Panc1 (cell line): ENCODE measurements at places on chromosomes 4 and X. TPM values are rescaled to one million over a fixed set of nuclear protein-coding genes. Genes with fewer than 3 reads are reported as not detected.

GRCh38 chr4:54784161-54784671 is 126.5 kb downstream of the KIT start:
- H3K36me3 ChIP-seq = no peaks in the 10 kb centered on the region
- no peak overlapping the region for H3K4me3 ChIP-seq

GRCh38 chrX:135421932-135422809 is at the start of gene SMIM10L2A:
Gene SMIM10L2A, plus strand, starts transcription at chrX:135421944. Its CDS starts 188 bp downstream, at chrX:135422132.
- H3K4me1 ChIP-seq = no peaks in the 10 kb centered on the region
- no peak for DNase-seq
- H3K27ac ChIP-seq = peak within 1 kb of the TSS; percentile 36; the same call in 1 of the 2 replicates
- H3K36me3 ChIP-seq = no peaks in the 10 kb centered on the region

DNA sequence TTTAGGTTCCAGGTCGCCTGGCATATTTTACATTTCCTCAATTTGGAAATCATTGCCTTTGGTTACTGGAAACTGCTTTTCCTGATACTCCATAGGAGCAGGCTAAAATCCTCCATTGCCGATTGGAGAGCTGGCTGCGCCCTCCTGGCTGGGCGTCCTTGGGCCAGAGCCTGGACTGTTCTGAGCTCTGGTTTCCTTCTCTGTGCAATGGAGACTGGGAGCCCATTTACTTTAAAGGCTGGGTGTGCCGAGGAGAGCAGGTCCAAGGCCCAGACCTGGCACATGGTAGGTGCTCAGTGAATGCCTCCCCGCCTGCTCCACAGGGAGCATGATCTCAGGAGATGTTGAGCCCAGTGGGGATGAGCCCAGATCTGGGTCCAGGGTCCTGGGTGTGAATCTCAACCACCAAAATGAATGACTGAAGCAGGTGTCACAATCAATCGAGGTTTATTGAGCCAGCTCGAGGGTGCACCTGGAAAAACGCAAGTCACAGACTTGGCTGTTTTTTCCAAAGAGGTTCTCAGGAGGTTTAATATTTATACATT is 50.0 kb downstream of the EVC start:
- no peaks in the 10 kb centered on the region for H3K27me3 ChIP-seq
- H3K4me3 ChIP-seq = no peak overlapping the region
- no peak for DNase-seq
- H3K27ac ChIP-seq = no peak overlapping the region
- no peaks in the 10 kb centered on the region for H3K36me3 ChIP-seq

GRCh38 chr4:78059524-78059889 is 2.4 kb downstream of the FRAS1 start:
- peaks cover 19% of the 10 kb centered on the region for H3K27me3 ChIP-seq
- H3K36me3 ChIP-seq = peaks cover 3% of the 10 kb centered on the region; the same call in 1 of the 2 replicates
- H3K4me3 ChIP-seq = peak overlapping the region; percentile 47; the same call in 1 of the 2 replicates
- DNase-seq = peak; percentile 20

DNA sequence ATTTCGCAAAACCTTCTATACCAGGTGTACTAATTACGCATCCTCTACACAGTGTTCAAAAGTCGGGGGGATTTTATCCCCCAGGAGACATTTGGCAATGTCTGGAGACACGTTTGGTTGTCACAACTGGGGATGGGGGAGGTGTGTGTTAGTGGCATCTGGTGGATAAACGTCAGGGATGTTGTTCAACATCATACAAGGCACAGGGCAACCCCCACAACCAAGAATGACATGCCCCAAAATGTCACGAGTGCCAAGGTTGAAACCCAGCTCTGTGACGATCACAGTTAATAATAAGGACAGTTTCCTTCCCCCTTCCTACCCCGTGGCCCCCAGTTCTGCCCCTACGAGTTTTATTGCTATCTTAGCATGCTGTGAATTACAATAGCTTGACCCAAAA is 15.9 kb upstream of the SEL1L3 start:
- H3K27me3 ChIP-seq = no peaks in the 10 kb centered on the region
- DNase-seq = no peak
- H3K36me3 ChIP-seq = no peaks in the 10 kb centered on the region
- H3K27ac ChIP-seq = no peak overlapping the region

- no peak overlapping the region for H3K4me3 ChIP-seq
- no peaks in the 10 kb centered on the region for H3K4me1 ChIP-seq
- no peaks in the 10 kb centered on the region for H3K36me3 ChIP-seq
Measured at GRCh38 chrX:115689931-115690330, 129.0 kb downstream of the PLS3 start.

GRCh38 chr4:11632483-11632882 is 203.8 kb upstream of the HS3ST1 start:
- no peak for DNase-seq
- H3K27ac ChIP-seq = no peak overlapping the region
- H3K4me3 ChIP-seq = no peak overlapping the region
- H3K36me3 ChIP-seq = no peaks in the 10 kb centered on the region
- H3K4me1 ChIP-seq = no peaks in the 10 kb centered on the region

DNA sequence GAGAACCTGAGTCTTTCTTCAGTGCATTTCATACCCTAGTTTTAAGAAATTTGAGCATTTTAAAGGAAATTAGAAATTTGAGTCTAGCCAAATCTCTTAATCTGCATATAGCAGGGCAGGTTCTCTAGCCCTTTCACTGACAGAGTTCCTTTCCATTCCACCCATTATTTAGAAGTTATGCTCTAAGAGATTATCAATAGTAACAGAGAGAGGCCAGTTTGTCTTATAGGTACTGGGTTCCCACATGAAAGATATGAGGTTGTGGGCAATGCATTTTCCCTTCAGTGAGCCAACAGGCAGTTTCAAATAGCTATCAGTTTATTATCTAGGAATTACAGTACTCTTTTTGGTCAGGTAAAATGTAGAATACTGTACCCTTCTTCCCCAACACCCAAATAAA is 7.3 kb upstream of the GALNT7 start:
- H3K27me3 ChIP-seq = no peaks in the 10 kb centered on the region
- peak overlapping the region; percentile 29; the same call in 1 of the 2 replicates for H3K27ac ChIP-seq
- peaks cover 14% of the 10 kb centered on the region; the same call in 1 of the 2 replicates for H3K36me3 ChIP-seq
- DNase-seq = no peak
- H3K4me3 ChIP-seq = no peak overlapping the region

- no peak for DNase-seq
- H3K36me3 ChIP-seq = no peaks in the 10 kb centered on the region
- H3K4me3 ChIP-seq = no peak overlapping the region
- no peak overlapping the region for H3K27ac ChIP-seq
- no peaks in the 10 kb centered on the region for H3K4me1 ChIP-seq
- no peaks in the 10 kb centered on the region for H3K27me3 ChIP-seq
Measured at GRCh38 chr4:83237591-83237990, 47.0 kb downstream of the COQ2 start.

DNA sequence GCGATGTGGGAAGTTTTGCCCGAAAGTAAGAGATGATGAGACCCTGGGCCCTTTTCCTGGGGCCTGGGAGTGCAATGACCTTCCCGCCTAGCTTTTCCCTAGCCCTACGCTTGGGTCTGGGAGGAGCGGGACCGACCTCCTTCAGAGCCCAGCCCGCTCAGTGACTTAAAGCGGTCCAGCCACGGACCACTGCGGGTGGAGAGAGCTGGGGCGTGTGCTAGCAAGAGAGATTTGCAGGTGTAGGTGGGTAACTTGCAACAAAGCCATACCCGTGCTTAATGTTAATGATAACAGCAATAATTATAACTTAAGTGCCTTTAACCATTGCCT is 503 bp upstream of the PDE5A start:
- H3K4me1 ChIP-seq = peaks cover 15% of the 10 kb centered on the region
- no peak for DNase-seq
- no peaks in the 10 kb centered on the region; the same call in 1 of the 2 replicates for H3K36me3 ChIP-seq
- peak overlapping the region; percentile 87 for H3K27ac ChIP-seq
- H3K4me3 ChIP-seq = peak overlapping the region; percentile 66

GRCh38 chrX:24886916-24887315 is 128.8 kb downstream of the ARX start:
- H3K27me3 ChIP-seq = no peaks in the 10 kb centered on the region
- H3K4me3 ChIP-seq = no peak overlapping the region
- DNase-seq = no peak
- no peaks in the 10 kb centered on the region for H3K4me1 ChIP-seq

DNA sequence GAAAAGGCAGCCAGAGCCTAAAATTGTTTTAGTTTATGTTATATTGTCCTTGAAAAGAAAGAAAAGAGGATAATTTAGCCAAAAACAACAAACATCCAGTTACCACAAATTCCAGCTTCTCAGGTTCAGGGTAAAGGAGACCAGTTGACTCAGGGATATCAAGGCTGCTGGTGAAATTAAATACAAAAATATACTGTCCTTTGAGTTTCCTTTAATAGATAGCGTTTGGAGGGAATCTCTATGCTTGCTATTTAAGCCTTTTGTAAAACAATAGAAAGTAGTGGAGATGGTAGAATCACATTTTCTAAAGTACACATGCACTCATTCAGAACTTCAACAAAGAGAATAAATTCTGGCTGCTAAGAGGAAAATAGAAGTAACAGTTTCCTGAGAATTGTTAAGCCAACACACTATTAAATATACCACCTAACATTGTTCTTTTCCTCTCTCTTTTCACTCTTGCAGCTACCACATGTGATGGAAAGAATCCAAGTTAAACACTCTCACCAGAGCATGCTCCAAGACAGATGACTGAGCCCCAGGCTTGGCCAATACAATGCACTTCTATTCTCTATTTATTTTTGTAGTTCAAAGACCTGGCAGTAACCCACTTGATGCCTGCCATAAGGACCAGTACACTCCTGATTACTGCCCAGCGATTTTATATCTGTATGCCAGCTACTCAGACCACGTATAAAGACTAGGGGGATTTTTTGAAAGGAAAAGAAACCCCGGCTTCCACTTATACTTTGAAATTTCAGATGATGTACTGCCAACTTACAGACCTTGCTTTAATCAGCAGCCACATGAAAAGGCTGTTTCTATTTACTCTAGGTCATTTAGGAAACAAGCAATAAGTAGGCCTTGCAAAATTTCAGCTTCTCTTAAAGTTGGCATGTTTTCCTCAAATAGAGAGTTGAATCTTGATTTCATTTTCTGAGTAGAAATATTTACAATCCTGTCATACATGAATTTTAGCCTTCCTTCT is 756.9 kb downstream of the FAT4 start:
- no peaks in the 10 kb centered on the region for H3K4me1 ChIP-seq
- H3K27me3 ChIP-seq = no peaks in the 10 kb centered on the region
- no peak overlapping the region for H3K4me3 ChIP-seq
- no peak overlapping the region for H3K27ac ChIP-seq
- no peaks in the 10 kb centered on the region for H3K36me3 ChIP-seq

- no peak for DNase-seq
- H3K4me3 ChIP-seq = no peak overlapping the region
- no peak overlapping the region for H3K27ac ChIP-seq
- H3K27me3 ChIP-seq = no peaks in the 10 kb centered on the region; the same call in 1 of the 2 replicates
- no peaks in the 10 kb centered on the region for H3K36me3 ChIP-seq
Measured at GRCh38 chr4:109916027-109916409, 3.3 kb downstream of the EGF start.

GRCh38 chr4:188053302-188053701 is 56.1 kb downstream of the TRIML2 start:
- H3K4me1 ChIP-seq = no peaks in the 10 kb centered on the region
- H3K27me3 ChIP-seq = no peaks in the 10 kb centered on the region
- DNase-seq = no peak
- H3K27ac ChIP-seq = no peak overlapping the region
- H3K36me3 ChIP-seq = no peaks in the 10 kb centered on the region

DNA sequence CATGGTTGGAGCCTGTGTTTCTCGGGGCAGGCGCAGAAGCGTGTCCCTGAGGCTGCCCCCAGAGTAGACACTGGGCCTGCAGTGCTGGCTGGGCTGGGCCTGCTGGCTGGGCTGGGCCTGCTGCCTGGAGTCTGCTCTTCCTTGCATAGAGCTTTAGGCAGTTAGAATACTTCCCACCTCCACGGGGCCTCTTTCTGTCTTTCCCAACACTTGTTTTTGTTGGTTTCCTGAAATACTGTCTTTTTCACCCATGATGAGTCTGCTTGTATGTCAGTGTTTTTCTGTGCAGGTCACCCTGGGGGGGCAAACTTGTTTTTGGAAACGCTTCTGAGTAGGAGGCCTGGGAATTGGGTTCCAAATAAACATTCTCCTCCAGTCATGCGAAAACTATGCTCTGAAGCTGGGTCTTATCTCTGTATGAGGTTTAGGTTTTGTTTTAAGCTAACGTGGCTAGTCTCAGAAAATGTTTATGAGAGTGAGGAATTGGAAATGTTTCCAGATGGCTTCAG is 32.2 kb downstream of the TRMT44 start:
- no peak overlapping the region for H3K4me3 ChIP-seq
- no peaks in the 10 kb centered on the region for H3K4me1 ChIP-seq
- H3K27me3 ChIP-seq = no peaks in the 10 kb centered on the region
- no peaks in the 10 kb centered on the region for H3K36me3 ChIP-seq
- no peak overlapping the region for H3K27ac ChIP-seq
- DNase-seq = no peak

DNA sequence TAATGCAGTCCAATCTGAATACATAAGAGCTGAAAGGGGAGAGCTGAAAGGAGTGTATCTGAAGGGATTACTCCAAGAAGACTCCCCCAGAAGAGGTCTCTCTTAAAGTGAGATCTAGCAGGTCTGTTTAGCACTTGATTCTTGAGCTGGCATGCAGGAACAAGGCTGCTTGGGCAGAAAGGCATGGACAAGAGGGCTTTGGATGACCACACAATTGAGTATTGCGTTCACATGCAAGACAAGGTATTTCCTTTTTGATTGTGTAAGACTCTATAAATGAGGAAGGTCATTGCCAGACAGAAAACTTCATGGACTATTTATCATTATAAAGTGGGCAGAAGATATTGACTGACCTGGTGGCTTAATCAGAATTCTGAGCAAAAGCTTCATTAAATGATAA is 145.5 kb upstream of the AFF2 start:
- H3K4me3 ChIP-seq = no peak overlapping the region
- no peaks in the 10 kb centered on the region for H3K4me1 ChIP-seq
- H3K36me3 ChIP-seq = no peaks in the 10 kb centered on the region
- H3K27me3 ChIP-seq = no peaks in the 10 kb centered on the region
- no peak for DNase-seq
- no peak overlapping the region for H3K27ac ChIP-seq

DNA sequence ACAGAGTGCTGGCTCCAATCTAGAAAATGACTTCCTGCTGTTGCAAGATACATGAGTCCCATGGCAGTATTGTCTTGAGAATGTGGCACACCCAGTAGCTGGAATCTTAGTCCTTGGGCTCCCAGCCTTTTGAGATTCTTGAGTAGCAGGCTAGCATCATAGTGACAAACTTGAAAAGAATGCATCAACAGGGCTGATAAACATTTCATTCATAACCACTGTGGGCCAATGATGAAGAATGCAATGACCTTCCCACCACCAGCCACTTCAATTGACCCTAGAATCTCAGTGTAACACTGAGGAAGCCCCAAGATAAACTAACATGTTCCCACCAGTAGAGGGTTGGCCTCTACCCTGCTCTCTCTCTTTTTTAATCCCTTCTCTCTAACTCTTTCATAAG is 329.3 kb downstream of the GBA3 start:
- no peak overlapping the region for H3K4me3 ChIP-seq
- H3K27me3 ChIP-seq = no peaks in the 10 kb centered on the region
- no peaks in the 10 kb centered on the region for H3K4me1 ChIP-seq
- H3K27ac ChIP-seq = no peak overlapping the region
- DNase-seq = no peak

TMEM255A gene
- total RNA-seq = 0.31 TPM

UGT2A1 gene
- total RNA-seq = not detected

ANAPC4 gene
- total RNA-seq = 22.8 TPM

DMD gene
- 2.2 TPM for total RNA-seq

HTR2C gene
- not detected for total RNA-seq

RAP2C gene
- 36.2 TPM for total RNA-seq

FGF5 gene
- 1.3 TPM for total RNA-seq

CXorf65 gene
- not detected for total RNA-seq

MAGEA1 gene
- total RNA-seq = not detected

NWD2 gene
- total RNA-seq = not detected

FOXP3 gene
- total RNA-seq = 0.26 TPM

C4orf51 gene
- total RNA-seq = not detected
